ENCODE measurements at places on chromosomes 6 and 20. TPM values are rescaled to one million over a fixed set of nuclear protein-coding genes. Genes with fewer than 3 reads are reported as not detected.

DNA sequence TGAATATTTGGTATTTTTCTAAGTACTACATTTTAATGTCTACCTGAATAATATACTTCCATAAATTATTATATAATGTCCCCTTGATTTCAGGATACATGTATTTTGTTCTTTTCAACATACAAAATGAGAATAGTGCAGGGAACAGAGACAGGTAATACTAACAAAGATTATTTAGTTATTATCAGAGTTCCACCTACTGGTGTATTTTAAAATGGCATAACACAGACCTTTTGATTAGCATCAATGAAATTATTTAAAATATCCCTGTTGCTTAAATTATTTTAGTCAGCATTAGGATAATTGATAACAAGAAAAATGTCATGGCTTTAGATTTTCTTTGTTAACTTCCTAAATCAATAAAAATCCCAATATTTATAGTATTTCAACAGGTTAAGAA is 184.0 kb downstream of the PRDM13 start:
- DNase-seq, result no peak

DNA sequence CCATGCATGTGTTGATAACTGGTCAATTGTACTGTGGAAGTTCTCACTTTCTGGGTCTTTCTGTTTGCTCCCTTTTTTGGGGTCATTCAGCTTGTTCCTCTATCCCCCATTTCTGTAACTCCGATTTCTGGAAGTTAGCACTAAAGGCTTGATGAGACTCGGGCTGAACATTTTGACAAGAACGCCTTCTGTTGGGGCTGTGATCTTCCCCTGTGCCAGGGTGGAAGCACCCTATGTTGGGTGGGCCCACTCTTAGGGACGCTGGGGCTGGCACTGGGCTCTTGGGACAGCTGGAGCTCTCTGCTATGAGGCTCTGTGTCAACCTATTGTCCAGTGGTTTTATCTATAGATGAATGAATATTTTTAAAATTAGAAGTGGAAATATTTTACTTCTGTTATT is 60.1 kb upstream of the FRMD1 start:
- no peak for DNase-seq

Gene FOXQ1
- 2.0 TPM for total RNA-seq

GRCh38 chr20:11110535-11110934 is 436.7 kb upstream of the JAG1 start:
- DNase-seq, result no peak

GRCh38 chr6:135475292-135475886 is 22.2 kb downstream of the AHI1 start:
- DNase-seq, result no peak

Data from fibroblast of lung (primary cell).